SJCRH30 (cell line): ENCODE measurements at places on chromosomes 4 and X. TPM values are rescaled to one million over a fixed set of nuclear protein-coding genes. Genes with fewer than 3 reads are reported as not detected.

The VGLL1 gene
- not detected in 2 replicates for total RNA-seq

The TCEAL5 gene
- total RNA-seq, result not detected in 2 replicates

The NDP gene
- 0.08 TPM in 1 of 2 replicates, not detected in the other for total RNA-seq

The DCLK2 gene
- total RNA-seq, result 5.2 and 5.7 TPM in 2 replicates

The XAGE2 gene
- total RNA-seq, result not detected in 2 replicates

DNA sequence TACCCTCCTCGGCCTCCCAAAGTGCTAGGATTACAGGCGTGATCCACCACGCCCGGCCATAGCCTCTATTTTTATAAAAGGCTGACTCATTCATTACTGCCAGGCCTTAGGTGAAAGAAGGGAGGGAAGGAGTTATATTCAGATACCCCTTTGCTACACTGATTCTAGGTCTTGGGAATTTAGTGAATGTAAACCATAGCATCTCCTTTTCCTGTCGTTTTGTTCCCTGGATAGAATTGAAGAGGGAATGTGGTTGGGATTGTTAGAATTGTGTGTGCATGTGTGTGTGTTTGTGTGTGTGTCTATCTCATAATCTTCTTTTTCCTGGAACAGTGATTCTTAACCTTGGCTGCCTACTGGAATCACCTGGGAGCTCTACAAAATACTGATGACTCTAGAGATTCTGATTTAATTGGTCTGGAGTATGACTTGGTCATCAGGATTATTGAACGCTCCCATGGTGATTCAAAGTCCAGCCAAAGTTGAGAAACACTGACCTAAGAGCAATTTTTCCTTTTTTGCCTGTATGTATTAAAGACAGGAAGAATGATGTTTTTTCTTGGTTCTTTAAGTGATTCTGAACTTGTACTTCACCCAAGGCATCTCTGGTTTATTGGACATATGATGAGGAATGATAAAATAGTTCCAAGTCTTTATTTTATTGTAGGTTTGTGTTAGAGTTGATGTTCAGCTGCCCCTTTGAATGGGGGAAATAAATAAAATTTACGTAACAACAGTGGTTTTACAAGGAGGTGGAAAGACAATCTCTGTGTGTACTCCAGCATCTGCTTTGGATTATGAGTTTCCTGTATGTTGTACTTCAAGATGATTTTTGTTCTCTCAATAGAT lies 37.0 kb downstream of the NAP1L5 start:
- no peak for DNase-seq
- no peaks in the 10 kb centered on the region for H3K4me1 ChIP-seq
- H3K4me3 ChIP-seq, result no peak overlapping the region

- peak overlapping the region; percentile 13 for H3K27ac ChIP-seq
- peaks cover 21% of the 10 kb centered on the region for H3K4me1 ChIP-seq
- H3K4me3 ChIP-seq, result no peak overlapping the region
- no peaks in the 10 kb centered on the region for H3K36me3 ChIP-seq
- no peak for DNase-seq
Measured at GRCh38 chr4:110830461-110830860, 207.6 kb upstream of the PITX2 start.

GRCh38 chr4:154595807-154596206 lies 5.3 kb upstream of the FGA start:
- no peak overlapping the region for H3K4me3 ChIP-seq
- H3K27ac ChIP-seq, result no peak overlapping the region
- H3K4me1 ChIP-seq, result no peaks in the 10 kb centered on the region
- no peaks in the 10 kb centered on the region for H3K27me3 ChIP-seq
- DNase-seq, result no peak

- no peak for DNase-seq
- peaks cover 5% of the 10 kb centered on the region; the same call in 1 of the 2 replicates for H3K4me1 ChIP-seq
- no peaks in the 10 kb centered on the region for H3K27me3 ChIP-seq
- H3K36me3 ChIP-seq, result peaks cover 9% of the 10 kb centered on the region; the same call in 1 of the 2 replicates
Measured at GRCh38 chr4:182752158-182752910, 164.9 kb downstream of the DCTD start.

- H3K27ac ChIP-seq, result 0 out of 2 replicates have a peak overlapping the region, but pooled peaks have one; percentile 3
- H3K4me1 ChIP-seq, result peaks cover 7% of the 10 kb centered on the region
- peaks cover 6% of the 10 kb centered on the region for H3K36me3 ChIP-seq
- no peaks in the 10 kb centered on the region for H3K27me3 ChIP-seq
- H3K4me3 ChIP-seq, result no peak overlapping the region
- peak; percentile 69 for DNase-seq
Measured at GRCh38 chr4:27000122-27000521, 139.5 kb downstream of the STIM2 start.

DNA sequence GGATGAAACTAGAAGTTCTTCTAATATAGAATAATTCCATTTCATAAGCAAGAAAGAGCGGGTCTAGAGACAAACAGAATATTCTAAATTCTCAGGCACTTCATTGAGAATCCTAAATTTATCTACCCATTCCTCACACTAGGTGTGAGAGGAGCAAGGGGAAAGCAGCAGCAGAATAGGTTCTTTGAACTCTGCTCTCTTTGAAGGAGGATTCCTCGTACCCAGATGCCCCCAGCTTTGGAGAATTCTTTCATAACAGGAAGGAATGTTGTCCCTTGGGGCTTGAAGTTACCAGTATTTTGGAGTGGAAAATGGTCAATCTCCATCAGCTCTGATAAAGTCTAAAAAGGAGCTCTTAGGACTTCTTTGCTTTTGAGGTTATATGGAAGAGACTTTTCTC lies 59.7 kb upstream of the RASGEF1B start:
- no peaks in the 10 kb centered on the region for H3K36me3 ChIP-seq
- no peaks in the 10 kb centered on the region for H3K4me1 ChIP-seq
- H3K27ac ChIP-seq, result no peak overlapping the region
- no peak for DNase-seq

- no peaks in the 10 kb centered on the region for H3K27me3 ChIP-seq
- peak; percentile 47 for DNase-seq
- peaks cover 13% of the 10 kb centered on the region for H3K4me1 ChIP-seq
- H3K27ac ChIP-seq, result no peak overlapping the region
- H3K36me3 ChIP-seq, result no peaks in the 10 kb centered on the region
Measured at GRCh38 chr4:38723726-38724474, 58.9 kb downstream of the TLR10 start.

DNA sequence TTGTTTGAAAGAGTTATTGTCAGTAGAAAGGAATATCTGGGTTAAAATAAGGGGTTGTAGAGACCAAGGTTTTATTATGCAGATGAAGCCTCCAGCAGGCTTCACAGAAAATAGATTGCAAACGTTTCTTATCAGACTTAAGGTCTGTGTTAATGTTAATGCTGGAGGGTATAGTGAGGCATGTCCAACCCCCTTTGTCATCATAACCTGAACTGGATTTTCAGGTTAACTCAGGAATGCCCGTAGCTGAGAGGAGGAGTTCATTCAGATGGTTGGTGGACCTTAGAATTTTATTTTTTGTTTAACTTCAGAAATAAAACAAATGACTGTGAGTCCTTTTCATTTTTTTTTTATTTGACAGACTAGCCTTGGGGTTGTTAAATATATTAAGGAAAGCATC lies 354.1 kb downstream of the GPM6A start:
- H3K36me3 ChIP-seq, result no peaks in the 10 kb centered on the region
- H3K4me3 ChIP-seq, result no peak overlapping the region
- H3K27me3 ChIP-seq, result no peaks in the 10 kb centered on the region
- no peak for DNase-seq
- no peaks in the 10 kb centered on the region for H3K4me1 ChIP-seq
- no peak overlapping the region for H3K27ac ChIP-seq

- no peak for DNase-seq
- H3K36me3 ChIP-seq, result no peaks in the 10 kb centered on the region
- H3K27me3 ChIP-seq, result no peaks in the 10 kb centered on the region
- H3K4me1 ChIP-seq, result no peaks in the 10 kb centered on the region
- no peak overlapping the region for H3K27ac ChIP-seq
- no peak overlapping the region for H3K4me3 ChIP-seq
Measured at GRCh38 chr4:151139814-151140213, 40.4 kb downstream of the RPS3A start.

GRCh38 chrX:18643243-18643642 lies 28.7 kb downstream of the RS1 start:
- H3K27me3 ChIP-seq, result no peaks in the 10 kb centered on the region
- H3K27ac ChIP-seq, result no peak overlapping the region
- no peaks in the 10 kb centered on the region for H3K4me1 ChIP-seq
- H3K36me3 ChIP-seq, result no peaks in the 10 kb centered on the region
- DNase-seq, result no peak

DNA sequence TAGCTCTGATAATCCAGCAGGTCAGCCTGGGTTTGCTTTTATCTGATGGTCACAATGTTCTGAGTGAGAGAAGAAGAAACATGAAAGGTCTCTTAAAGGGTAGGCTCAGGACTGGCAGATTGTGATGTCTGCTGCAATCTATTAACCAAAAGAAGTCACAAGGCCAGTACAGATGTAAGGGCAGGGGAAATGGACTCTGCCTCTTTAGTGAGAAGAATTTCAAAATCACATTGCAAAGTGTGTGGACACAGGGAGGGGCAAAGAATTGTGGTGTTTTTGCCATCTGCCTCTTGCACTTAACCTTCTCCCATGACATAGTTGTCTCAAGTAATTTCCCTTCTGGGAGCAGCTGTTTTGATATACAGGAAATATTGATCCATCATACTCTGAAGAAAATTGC lies 40.9 kb downstream of the IL1RAPL1 start:
- H3K36me3 ChIP-seq, result no peaks in the 10 kb centered on the region
- H3K27me3 ChIP-seq, result no peaks in the 10 kb centered on the region
- H3K4me1 ChIP-seq, result no peaks in the 10 kb centered on the region
- no peak overlapping the region for H3K4me3 ChIP-seq
- H3K27ac ChIP-seq, result no peak overlapping the region

- H3K27ac ChIP-seq, result peak overlapping the region; percentile 79
- peaks cover 56% of the 10 kb centered on the region for H3K4me1 ChIP-seq
- H3K4me3 ChIP-seq, result peak overlapping the region; percentile 12
- H3K27me3 ChIP-seq, result no peaks in the 10 kb centered on the region
- DNase-seq, result peak; percentile 74
- H3K36me3 ChIP-seq, result peaks cover 62% of the 10 kb centered on the region
Measured at GRCh38 chr4:77010841-77011354, 61.3 kb downstream of the SEPTIN11 start.

- DNase-seq, result no peak
- no peaks in the 10 kb centered on the region for H3K27me3 ChIP-seq
- H3K27ac ChIP-seq, result no peak overlapping the region
- H3K4me3 ChIP-seq, result no peak overlapping the region
- peaks cover 23% of the 10 kb centered on the region for H3K4me1 ChIP-seq
- no peaks in the 10 kb centered on the region for H3K36me3 ChIP-seq
Measured at GRCh38 chrX:71997320-71997719, 86.7 kb downstream of the NHSL2 start.

- no peak for DNase-seq
- no peaks in the 10 kb centered on the region for H3K36me3 ChIP-seq
- H3K27me3 ChIP-seq, result no peaks in the 10 kb centered on the region
- H3K27ac ChIP-seq, result no peak overlapping the region
- no peaks in the 10 kb centered on the region for H3K4me1 ChIP-seq
- H3K4me3 ChIP-seq, result no peak overlapping the region
Measured at GRCh38 chr4:180086480-180087190, 2156.6 kb upstream of the TENM3 start.

DNA sequence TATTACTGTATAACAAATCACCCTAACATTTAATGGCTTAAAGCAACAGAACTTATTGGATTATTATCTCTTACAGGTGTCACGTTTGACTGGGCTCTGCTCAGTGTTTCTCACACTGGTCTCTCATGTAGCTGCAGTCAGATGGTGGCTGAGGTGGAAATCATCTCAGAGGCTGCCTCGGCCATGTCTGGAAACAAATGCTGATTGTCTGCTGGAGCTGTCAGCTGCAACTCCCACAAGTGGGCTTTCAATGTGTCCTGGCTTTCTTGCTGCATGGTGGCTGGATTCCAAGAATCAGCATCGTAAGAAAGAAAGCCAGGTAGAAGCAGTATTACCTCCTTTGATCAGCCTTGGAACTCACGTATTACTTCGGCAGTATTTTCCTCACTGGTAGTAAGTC lies 277.6 kb downstream of the SPANXN1 start:
- H3K36me3 ChIP-seq, result no peaks in the 10 kb centered on the region
- no peaks in the 10 kb centered on the region for H3K27me3 ChIP-seq
- no peaks in the 10 kb centered on the region for H3K4me1 ChIP-seq
- no peak overlapping the region for H3K4me3 ChIP-seq
- DNase-seq, result no peak

DNA sequence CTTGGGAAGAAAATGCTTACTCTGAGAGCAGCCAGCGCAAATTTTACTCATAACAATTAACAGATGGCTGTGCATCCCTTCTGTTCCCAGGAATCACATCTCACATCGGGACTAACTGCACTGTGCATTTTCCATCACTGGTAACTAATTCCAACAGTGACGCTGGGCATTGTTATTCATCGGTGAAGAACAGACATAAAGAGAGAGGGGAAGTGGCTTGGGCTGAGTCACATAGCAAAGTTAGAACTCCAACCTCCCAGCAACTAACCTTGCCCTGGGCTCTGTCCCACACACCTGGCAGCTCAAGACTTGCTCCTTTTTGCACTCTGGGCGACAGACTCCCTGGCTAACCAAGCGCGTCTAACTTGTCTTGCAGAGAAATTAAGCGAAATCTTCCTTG lies 6.4 kb upstream of the LONRF3 start:
- H3K4me1 ChIP-seq, result no peaks in the 10 kb centered on the region
- no peak overlapping the region for H3K27ac ChIP-seq
- no peaks in the 10 kb centered on the region for H3K36me3 ChIP-seq

GRCh38 chrX:7927259-7928167 lies at the start of gene PNPLA4:
Gene PNPLA4 (minus strand): TSS chrX:7927413. CDS start chrX:7926119, 1,294 bp downstream.
- H3K27me3 ChIP-seq, result no peaks in the 10 kb centered on the region
- no peaks in the 10 kb centered on the region for H3K4me1 ChIP-seq
- no peak within 1 kb of the TSS for H3K4me3 ChIP-seq
- DNase-seq, result no peak
- H3K27ac ChIP-seq, result no peak within 1 kb of the TSS

DNA sequence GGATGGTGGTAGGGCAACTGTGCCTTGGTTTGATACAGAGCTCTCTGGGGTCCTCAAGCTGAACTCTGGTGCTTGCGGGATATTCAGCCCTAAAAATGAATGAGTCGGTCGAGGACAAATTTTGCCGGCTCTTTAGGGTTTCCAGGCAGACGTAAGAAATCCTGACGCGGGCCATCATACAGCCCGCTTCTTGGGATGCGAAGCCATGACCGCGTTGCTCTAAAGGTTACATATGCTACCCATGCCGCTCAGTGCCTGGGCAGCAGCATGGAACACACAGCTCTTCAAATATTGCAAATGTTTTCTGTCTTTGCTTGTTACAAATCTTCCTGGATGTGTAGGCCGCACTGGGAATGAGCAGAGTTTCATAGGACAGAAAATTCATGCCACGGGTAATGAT lies 55.6 kb downstream of the NBDY start:
- H3K27me3 ChIP-seq, result no peaks in the 10 kb centered on the region
- H3K4me3 ChIP-seq, result no peak overlapping the region
- H3K4me1 ChIP-seq, result no peaks in the 10 kb centered on the region
- no peak overlapping the region for H3K27ac ChIP-seq
- H3K36me3 ChIP-seq, result no peaks in the 10 kb centered on the region

- no peak overlapping the region for H3K27ac ChIP-seq
- DNase-seq, result peak; percentile 2
- H3K27me3 ChIP-seq, result no peaks in the 10 kb centered on the region
Measured at GRCh38 chrX:32673193-32673592, 538.2 kb downstream of the DMD start.

DNA sequence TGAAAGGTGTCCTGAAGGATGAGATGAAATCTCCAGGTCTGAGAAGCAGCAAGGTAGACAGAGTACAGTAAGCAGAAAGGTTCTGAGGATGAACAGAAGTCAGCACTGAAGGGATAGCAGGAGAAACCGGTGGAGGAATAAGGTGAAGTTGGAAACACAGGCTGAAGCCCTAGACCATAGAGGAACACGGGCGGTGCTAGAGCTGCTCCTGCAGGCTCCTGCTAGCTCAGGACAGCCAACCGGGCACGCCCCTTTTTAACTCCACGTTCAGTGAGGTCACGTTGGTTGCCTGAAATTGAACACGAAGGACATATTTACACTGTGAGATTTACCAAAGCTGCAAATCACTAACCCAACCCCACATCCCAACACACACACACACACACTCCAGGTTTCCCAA lies 1886.4 kb upstream of the AGA start:
- no peaks in the 10 kb centered on the region for H3K36me3 ChIP-seq
- H3K27me3 ChIP-seq, result no peaks in the 10 kb centered on the region
- DNase-seq, result no peak
